Breast epithelium (tissue), 4 donors: ENCODE measurements at places on chromosomes 5 and 9.

DNA sequence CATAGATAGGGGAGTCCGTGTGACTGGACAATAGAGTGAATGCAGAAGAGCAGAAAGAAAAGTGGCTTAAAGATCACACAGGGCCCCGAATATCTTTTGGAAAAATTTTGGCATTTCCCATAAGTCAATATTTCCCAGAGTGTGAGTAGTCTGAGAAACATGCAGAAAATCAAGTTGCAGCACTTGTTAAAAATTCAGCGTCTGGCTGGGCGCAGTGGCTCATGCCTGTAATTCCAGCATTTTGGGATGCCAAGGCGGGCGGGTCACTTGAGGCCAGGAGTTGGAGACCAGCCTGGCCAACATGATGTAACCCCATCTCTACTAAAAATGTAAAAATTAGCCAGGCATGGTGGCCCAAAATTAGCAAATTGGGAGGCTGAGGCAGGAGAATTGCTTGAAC lies 227.0 kb downstream of the DRD1 start:
- DNase-seq, result peak; percentile 22

GRCh38 chr5:32505756-32506155 lies 61.2 kb upstream of the ZFR start:
- no peak for DNase-seq

DNA sequence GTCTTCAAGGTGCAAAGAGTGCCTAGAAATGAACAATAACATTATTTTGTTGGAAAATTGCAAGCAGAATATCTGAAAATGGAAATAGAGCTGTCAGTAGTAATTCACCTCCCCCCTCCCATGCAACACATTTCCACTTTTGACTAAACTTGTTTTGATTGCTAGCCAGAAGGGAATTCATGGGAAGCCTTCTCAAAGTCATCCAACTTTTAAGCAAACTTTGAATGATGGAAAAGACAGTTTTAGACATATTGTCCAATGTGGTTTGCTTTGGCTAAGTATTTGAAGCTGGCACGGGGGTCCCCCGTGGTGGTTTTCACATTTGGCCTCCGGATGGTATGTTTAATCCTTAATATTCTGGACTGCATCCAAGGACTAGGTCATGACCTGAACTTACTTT lies 7.5 kb downstream of the NR2F1 start:
- no peak for DNase-seq

GRCh38 chr5:1065891-1066650 lies 45.8 kb downstream of the SLC12A7 start:
- DNase-seq, result no peak

DNA sequence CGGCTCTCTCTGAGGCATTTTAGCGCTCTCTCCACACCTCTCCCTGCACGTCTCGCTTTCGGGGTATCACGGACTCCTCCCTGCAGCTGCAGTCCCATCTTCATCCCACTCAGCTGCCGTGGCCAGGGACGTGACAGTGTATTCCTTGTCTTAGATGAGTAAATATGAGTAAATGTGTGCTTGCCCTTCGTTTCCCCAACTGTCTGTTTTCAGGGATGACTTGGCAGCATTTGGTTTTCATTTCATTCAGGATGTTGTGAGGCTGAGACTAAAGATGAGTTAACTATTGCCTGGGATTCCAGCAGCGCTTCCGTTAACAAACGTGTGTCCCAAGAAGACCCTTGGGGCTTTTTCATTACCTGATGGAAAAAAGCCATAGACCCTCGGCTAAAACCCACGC lies 29.5 kb downstream of the GDNF start:
- DNase-seq, result no peak

DNA sequence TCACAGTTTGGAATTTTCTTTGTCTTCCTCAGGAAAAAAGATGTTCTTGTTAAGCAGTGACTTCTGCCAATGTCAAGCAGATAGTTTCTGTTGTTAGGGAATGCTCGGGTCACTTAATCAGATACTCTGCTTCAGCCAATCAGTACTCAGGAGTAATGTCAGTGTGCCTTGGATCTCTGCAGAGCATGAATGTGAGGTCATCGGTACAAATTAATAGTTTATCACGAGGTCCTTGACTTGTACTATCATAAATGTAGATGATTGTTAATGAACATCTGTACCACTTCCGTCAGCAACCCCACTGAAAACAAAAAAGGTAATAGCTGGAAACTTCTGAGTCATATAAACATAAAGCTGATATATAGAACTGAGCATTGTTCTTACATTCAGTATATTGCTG lies 73.6 kb downstream of the FBXL7 start:
- no peak for DNase-seq

DNA sequence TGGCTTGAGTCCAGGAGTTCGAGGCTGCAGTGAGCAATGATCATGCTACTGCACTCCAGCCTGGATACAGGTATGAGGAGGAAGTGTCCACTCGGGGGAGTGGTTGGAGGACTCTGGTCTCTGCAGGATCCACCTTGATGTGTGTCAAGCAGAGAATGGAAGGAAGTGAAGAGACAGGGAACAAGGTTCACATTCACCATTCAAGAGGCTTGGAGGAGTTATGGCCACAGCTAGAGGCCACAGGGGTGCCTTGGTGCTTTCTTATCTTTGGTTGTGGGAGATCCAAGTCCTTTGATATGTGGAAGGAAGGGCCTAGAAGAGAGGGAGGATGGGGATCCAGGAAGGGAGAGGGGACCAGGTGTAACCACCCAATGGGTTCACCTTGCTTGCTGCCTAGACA lies 5.4 kb upstream of the CERCAM start:
- DNase-seq, result no peak

- no peak for DNase-seq
Measured at GRCh38 chr5:59296317-59297264, 596.9 kb downstream of the PDE4D start.

DNA sequence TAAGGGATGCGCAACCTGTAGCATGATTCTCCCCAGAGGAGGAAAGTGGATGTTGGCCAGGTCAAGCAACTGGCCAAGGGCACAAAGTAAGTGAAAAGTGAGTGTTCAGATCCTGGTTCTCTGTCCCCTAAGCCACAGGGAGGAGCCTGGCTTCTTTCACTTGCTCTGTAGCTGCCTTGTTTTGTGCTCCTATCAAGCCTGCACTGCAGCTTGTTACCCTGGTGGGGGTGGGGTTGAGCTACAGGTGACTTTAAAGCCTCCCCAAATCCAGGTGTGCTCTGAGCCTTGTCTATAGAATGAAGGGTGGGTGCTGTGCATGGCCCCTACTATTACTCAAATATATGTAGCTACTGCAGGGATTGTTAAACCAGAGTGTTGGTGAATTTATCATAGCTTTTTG lies 32.9 kb downstream of the RALGPS1 start:
- DNase-seq, result no peak

- DNase-seq, result no peak
Measured at GRCh38 chr9:110952540-110952859, 85.8 kb downstream of the LPAR1 start.

DNA sequence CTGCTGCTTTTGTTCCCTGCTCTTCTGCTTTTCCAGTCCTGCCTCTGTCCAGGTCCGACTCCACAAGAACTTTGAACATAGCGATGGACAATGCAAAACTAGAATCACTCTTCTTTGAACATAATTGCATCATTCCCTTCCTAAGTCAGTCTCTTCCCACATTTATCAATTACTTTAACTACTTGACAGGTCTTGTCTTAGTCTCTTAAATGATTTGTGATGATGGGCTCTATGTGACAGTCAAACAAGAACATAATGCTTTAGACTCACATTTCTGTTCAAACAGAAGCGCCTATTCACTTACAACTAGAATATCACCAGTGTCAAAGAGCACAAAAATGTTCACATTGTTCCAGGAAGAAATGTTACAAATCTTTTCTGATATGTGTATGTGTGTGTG lies 278.1 kb downstream of the SH3GL2 start:
- DNase-seq, result no peak

DNA sequence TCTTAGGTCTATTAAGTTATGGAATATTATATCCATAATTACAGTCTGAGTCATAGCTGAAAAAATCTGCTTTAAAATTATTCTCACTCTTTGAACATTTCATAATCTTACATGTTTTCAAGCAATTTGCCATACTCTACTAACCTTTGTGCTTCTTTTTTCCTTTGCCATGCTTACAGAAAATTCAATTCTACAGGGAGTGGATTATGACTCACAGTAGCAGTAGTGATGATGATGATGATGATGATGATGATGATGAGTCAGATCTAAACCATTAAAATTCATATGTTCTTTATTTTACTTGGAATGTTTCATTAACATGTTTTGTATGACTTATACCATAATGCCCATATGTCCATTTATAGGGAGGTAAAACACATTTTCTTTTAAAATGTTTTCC lies 207.1 kb downstream of the VPS13A start:
- DNase-seq, result no peak

GRCh38 chr9:128771745-128772519 lies at the start of gene ZER1:
ZER1 (minus strand) TSS chr9:128771927; CDS start chr9:128755565, 16,362 bp downstream.
- DNase-seq, result peak; percentile 90

GRCh38 chr5:170388818-170389549 lies at the start of gene KCNMB1:
KCNMB1 (minus strand) TSS chr5:170389367; CDS start chr5:170385447, 3,920 bp downstream.
- DNase-seq, result peak; percentile 70

GRCh38 chr9:29730163-29730562 lies 2156.9 kb upstream of the C9orf72 start:
- no peak for DNase-seq

DNA sequence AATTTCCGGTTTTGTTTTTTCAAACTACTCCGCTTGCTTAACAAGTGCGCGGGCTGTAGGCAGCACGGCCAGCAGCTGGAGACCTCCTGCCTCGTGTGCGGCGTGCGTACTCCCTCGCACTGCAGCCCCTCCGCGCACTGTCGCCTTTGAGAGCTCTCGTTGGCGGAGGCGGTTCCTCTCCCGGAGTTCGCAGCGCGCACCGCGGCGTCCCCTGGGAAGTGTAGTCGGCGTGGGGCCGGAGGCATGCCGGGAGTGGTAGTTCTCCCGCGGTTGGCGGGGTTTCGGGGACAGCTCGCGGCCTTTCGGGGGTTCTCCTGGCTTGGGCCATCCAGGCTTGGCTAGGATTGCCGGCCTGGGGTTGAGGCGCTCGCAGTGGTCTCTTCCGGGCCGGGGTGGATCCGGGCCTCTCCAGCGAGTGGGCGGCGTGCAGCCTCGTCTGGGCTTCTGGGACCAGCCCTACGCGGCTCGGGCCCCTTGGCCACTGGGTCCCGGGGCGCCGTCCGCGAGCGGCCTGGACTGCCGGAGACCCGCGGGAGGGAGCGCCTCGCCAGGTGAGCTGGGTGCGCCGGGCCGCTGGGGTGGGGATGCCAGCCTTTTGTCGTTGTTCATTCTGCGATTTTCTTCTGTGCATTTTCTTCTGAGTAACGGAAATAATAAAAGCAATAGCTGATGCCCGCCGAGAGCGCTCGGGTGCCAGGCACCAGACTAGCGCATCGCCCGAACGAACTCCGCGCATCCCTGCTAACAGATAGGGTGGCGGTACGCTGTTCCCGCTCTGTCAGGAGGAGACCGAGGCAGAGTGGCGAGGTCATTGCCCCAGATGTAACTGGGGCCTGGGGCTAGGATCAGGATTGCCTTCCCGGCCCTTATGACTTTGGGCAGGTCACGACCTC lies at the start of gene ZNF354C:
Gene ZNF354C (plus strand): TSS at position 258 of the 893 bp plus-strand sequence. CDS start 1,696 bp downstream, outside the sequence.
- peak; percentile 82 for DNase-seq

- no peak for DNase-seq
Measured at GRCh38 chr9:130781569-130781968, 53.5 kb upstream of the ABL1 start.

DNA sequence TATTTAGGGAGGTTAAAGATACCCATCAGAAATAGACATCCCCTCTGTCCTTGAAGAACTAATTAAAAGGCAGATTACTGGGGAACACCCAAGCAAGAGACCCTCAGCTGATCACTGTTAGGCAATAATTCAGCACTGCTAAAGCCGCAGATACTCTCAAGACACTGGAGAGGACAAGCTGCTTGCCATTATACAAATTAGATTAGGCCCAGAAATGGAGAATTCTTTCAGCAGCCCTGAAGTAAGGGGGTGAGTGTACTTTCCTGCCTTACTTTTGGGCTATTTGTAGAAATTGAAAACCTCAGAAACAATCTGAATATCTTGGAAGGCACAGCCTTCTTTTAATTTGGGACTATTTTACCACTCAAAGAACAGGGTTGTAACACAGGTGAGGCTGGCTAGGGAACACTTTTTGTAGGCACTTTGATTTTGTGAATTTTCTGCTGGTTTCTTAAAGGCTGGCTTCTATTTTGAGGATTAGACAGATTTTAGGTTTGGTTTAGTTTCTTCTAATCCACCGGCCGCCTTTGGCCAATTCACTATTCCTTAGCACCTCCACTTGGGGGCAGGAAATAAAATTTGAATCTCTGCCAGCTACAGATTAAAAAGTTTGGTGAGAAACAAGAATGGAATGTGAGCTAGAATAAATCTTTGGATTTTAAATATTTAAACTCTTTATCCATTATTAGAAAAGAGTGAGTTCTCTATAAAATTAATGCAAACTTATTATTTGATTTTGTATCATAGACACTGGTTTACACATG lies 106.0 kb downstream of the SMARCA2 start:
- no peak for DNase-seq

DNA sequence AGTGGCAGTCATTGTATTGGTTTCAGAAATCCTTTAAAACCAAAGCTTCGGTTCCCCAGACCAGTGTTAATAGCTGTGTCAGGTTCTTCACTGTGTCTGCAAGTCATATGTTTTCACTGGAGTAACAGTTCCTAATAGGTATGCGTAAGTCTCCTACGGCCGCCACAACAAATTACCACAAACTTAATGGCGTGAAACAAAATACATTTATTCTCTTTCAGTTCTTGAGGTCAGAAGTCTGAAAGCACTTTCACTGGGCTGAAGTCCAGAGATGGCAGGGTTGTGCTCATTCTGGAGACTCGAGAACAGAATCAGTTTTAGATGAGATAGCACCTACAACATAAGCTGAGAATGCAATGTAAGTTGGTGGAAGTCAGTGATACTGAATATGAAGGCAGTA lies 556.2 kb downstream of the TLE4 start:
- no peak for DNase-seq

- DNase-seq, result no peak
Measured at GRCh38 chr5:35557748-35558147, 59.9 kb upstream of the SPEF2 start.

DNA sequence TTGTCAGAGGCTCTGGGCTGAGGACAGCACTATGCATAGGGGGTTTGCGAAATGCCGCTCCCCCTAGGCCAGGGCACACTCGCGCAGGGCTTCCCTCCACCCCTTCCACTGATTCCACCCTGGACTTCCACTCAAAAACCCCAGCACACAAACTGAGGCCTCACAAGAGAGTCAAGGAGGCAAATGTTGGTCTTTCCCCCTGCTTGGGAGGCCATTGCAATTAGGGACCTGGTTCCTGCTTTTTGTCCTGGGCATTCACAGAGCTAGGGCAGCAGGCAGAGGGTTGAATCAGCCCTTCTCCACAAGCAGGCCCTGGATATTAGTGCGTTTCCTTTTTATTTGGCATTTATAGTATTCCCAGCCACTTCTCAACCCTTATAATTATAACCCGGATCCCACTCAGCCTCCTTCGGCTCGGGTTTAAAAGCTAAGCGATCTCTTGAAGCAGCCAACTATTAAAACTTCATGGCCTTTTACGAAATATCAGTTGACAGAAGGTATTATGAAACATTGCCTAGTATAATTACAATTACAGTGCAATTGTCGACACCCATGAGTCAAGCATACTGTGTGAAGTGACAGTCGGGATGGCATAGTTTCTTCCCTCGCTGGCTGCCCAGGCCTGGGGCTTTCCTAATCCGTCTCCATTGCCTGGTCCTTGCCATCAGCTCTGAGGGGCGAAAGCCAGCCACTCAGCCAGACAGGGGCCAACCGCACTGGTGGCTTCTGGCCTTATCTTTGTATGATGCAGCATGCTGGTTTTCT lies 285.5 kb upstream of the MAP3K1 start:
- no peak for DNase-seq

GRCh38 chr5:89123581-89123980 lies 240.6 kb upstream of the MEF2C start:
- no peak for DNase-seq

GRCh38 chr9:71897577-71897976 lies 13.4 kb downstream of the ABHD17B start:
- DNase-seq, result no peak

GRCh38 chr5:120327180-120327579 lies 136.9 kb upstream of the PRR16 start:
- no peak for DNase-seq
